ENCODE measurements at places on chromosomes 1 and 21.

GRCh38 chr1:171711643-171712042 lies 30.2 kb downstream of the VAMP4 start:
- DNase-seq, result no peak

DNA sequence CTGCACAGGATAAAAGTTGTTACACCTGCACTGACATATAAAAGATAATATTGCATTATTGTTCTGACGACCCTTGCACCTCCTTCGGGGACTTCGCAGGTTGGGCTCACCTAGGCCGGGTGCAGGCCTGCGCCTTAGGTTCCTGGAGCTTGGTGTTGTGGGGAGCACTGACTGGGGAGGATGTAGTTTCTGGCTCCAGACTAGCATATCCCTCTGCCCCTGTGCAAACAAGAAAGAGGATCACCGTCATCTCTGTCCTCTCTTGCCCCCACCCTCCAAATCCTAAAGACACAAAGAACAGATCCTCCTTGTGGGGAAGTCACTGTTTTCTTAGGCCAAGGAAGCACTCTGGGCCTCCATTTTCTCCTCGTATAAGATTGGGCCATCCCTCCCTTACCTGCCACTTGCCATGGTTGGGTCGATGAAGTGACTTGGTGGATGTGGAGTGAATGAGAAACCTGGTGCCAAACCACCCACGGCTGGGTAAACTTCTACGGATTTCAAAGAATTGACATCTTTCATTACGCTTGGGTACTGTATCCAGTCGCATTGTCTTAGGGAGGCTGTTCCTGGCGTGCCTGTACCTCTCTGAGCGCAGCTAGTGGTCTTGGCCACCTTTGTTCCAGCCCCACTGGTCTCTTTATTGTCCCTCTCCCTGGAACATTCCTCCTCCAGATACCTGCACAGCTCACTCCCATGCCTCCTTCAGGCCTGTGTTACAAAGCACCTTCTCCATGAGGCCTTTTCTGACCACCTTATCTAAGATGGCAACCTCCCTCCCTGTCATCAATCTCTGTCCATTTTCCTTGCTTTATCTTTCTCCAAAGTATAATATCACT lies 34.4 kb upstream of the PKP1 start:
- no peak for DNase-seq

GRCh38 chr1:204180133-204180532 lies 14.0 kb upstream of the REN start:
- no peak for DNase-seq

DNA sequence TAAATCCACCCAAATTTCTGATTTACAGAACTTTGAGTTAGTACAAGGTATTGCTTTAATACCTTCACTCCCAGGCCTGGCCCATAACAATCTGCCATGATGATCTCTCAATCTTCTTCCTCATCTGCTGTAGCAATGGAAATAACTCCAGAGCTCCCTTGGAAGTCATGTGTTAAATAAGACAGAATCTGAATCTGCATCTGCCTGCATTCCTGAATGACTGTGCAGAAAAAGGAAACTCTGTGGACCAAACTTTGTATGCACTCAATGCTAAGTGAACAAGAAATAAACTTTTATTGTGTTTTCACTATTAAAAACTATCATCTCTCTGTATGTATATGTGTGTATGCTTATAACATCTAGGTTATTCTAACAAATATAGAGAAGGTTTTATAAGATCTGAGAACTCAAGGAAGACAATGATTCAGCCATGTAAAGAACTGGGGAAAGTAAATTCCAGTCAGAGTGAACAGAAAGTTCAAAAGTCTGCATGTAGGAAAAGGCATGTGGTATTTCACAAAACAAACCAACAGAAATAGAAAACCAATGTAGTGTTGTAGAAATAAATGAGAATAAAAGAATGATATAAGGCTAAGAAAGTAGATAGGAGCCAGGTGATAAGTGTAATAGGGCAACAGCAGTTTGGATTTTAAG lies 390.2 kb downstream of the USH2A start:
- no peak for DNase-seq

DNA sequence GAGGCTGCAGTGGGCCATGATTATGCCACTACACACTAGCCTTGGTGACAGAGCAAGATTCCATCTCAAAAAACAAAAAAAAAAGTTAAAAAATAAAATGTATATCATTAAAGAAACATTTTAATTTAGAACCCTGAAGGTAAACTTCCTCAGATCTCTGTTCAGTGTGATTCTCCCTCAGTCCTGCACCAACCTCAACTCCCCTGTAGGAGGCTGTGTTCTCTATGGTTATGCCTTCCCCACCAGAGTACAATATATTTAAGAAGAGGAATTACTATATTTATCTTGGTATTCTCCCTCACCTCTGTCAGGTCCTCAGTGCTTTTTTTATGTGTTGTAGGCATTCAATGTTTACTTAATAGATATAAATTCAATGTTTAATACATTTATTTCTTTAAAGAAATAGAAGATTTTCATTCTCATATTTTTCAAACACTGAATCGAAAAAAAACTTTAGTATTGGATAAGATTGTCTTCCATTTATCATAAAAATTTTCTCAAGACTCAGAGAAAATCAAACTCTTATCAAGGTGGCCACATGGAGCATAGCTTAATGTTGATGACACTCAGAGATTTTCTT lies 4.8 kb upstream of the LRRC8B start:
- DNase-seq, result no peak

DNA sequence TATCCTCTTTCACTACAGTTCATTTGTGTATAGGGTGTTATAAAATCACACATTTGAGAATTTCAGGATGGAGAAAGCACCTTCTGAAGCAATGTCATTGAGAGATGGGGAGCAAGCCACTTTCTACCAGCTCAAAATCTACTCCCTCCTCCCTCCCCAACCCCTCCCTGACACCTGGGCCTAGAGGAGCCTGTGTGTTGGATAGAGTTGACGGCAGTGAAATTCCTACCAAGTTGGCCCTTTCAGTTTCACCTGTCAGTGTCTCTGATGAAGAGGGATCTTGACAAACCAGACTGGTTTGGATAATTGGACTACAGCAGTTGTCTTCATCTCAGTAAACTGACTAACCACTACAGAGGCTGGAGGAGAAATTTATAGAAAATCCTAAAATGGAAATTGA lies 125.0 kb upstream of the HOOK1 start:
- no peak for DNase-seq

DNA sequence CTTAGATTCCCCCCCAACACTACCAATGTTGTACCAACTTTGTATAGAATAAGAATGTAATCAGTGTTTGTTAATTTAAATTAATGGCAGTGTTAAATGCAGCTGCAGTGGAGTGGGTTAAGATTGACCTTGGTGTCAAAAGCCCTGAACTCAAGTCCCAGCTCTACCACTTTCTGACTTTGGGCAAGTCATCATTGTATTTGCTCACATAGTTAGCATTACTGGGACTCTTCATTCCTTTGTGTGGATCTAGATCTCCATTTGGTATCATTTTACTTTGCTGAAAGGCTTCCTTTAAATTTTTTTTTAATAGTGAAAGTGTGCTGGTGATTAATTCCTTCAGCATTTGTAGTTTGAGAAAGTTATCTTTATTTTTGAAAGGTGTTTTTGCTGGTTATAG lies 22.2 kb upstream of the PHGDH start:
- DNase-seq, result no peak

- no peak for DNase-seq
These were observed 393 bp downstream of the BLZF1 start for GRCh38 chr1:169368406-169368769.

- no peak for DNase-seq
These were observed 644.2 kb upstream of the PLXNA2 start for GRCh38 chr1:208888376-208888775.

DNA sequence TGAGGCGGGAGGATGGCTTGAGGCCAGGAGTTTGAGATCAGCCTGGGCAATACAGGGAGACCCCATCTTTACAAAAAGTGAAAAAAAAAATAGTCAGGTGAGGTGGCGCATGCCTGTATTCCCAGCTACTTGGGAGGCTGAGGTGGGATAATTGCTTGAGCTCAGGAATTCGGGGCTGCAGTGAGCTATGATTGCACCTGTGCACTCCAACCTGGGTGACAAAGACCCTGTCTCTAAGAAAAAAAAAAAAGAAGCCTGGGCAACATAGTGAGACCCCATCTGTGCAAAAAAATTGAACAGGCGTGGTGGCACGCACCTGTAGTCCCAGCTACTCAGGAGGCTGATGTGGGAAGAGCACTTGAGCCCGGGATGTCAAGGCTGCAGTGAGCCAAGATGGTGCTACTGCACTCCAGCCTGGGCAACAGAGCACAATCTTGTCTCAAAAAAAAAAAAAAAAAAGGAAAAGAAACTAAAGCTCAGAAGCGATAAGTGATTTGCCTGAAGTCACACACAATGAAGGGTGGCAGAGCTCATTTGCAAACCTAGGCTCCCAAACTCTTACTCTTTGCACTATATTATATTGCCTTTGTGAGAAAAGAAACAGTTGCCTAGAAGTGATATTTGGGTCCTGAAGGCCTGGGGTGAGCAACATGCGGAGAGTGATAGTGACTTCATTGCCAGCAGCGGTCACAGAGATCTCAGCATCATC lies 2.0 kb downstream of the CCDC24 start:
- no peak for DNase-seq

GRCh38 chr1:113557187-113557586 lies 166.9 kb downstream of the MAGI3 start:
- no peak for DNase-seq

DNA sequence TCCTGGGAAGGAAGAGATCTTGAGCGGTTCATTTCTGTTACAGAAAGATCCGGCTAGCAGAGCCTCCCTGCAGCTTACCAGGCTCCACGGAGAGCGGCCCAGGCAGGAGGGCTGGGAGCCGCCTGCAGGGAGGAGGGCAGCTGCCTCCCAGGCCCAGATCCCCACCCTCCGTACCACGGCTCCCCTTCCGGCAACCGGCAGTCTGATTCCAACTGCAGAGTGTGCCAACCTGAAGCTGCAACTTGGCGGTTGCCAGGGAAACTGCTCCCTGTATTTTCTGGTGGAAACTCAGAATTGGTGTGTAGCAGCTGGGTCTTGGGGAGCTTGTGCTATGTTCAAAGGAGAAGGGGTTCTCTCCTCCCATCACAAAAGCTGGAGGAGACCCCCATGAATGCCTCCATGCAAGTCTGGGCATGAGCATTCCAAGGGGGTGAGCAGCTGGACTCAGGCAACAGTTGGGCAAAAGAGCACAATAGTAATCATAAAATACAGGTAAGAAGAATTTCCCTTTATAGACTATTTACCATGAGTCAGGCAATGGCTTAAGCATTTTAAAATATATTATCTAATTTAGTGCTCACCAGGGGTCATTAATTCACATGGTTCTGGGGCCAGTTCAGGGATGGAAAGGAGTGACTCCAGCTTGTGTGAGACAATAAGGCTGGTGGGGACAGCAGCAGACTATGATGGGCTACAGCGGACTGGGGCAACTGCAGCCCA lies 46.1 kb upstream of the KAZN start:
- DNase-seq, result no peak

GRCh38 chr1:61301824-61302657 lies 219.7 kb downstream of the NFIA start:
- peak; percentile 39 for DNase-seq

- no peak for DNase-seq
These were observed 797 bp upstream of the KCNJ9 start for GRCh38 chr1:160080381-160081100.

GRCh38 chr1:164907666-164908065 lies 348.7 kb downstream of the PBX1 start:
- DNase-seq, result no peak

DNA sequence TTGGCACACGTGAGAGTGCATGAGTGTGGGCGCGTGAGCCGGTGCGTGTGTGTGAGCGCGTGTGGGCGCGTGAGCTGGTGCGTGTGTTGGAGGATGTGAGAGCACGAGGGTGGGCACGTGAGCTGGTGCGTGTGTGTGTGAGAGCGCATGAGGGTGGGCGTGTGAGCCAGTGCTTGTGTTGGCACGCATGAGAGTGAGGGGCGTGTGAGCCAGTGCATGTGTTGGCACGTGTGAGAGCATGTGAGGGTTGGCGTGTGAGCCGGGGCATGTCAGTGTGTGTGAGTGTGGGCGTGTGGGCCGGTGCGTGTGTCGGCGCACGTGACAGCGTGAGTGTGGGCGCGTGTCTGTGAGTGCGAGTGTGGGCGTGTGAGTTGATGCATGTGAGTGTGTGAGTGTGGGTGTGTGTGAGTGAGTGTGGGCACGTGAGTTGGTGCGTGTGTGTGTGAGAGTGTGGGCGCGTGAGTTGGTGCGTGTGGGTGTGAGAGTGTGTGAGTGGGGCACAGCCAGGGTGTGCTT lies 45.7 kb upstream of the ARHGEF16 start:
- DNase-seq, result no peak

GRCh38 chr1:220791285-220791684 lies 4.6 kb downstream of the MTARC1 start:
- no peak for DNase-seq

DNA sequence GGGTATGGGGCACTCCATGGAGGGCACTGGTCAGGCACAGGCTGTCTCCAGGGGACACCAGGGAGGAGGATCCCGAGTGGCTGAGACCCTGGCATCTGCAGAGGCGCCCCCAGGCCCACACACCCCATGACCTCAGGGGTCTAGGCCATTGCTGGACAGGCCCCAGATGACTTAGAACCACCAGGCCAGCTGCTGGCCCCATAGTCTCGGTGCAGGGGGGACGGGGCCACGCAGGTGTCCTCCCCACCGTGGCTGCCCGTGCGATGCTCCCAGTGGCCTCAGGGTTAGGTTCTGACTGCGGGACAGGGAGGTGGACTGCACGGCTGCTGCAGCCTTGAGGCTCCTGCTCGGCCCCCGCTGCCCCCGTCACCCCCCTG lies 44.0 kb downstream of the MORN1 start:
- DNase-seq, result no peak

DNA sequence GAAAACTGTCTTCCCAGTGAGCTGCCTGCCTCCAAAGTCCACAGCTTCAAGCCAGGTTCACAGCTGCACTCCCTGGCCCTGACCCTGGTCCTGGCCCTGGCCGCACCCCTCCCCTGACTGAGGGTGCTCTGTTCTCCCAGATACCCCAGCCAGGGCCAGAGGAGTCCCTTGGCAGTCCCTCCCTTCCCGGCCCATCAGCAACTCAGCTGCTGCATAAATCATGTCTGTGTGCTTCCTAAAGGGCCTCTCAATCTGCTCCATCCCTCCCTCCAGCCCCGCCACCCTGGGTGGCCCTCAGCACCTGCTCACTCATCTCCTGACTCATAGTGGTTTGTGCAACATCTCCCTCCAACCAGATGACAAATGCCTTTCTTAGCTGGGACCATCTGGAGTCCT lies 24.8 kb upstream of the C1orf174 start:
- no peak for DNase-seq

GRCh38 chr1:90841473-90841872 lies 124.4 kb upstream of the BARHL2 start:
- DNase-seq, result no peak

- no peak for DNase-seq
These were observed 62.3 kb downstream of the GPR137B start for GRCh38 chr1:236204656-236205055.

DNA sequence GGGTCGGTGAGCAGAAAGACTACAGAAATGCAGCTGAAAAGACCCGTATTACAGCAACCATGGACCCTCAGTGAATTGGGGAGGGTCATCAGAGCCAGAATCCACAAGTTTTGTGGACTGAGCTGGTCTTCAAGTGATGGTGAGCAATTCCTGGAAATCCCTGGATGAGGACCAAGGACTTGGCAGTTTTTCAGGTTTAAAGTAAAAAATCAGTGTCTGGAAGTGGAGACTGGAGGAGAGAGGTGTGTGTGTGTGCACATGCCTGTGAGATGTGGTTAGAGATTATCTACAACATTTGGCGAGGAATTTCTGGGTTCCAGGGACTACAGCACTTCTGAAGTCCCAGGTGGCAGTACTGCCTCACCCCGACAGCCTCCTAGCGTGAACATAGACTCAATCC lies 56.4 kb downstream of the KIRREL1 start:
- no peak for DNase-seq

- no peak for DNase-seq
These were observed 101.9 kb upstream of the SLC5A9 start for GRCh38 chr1:48120621-48121020.

GRCh38 chr1:205454903-205455335 lies 926 bp downstream of the BLACAT1 start:
- DNase-seq, result no peak
